ENCODE measurements at places on chromosomes 6 and 20.

DNA sequence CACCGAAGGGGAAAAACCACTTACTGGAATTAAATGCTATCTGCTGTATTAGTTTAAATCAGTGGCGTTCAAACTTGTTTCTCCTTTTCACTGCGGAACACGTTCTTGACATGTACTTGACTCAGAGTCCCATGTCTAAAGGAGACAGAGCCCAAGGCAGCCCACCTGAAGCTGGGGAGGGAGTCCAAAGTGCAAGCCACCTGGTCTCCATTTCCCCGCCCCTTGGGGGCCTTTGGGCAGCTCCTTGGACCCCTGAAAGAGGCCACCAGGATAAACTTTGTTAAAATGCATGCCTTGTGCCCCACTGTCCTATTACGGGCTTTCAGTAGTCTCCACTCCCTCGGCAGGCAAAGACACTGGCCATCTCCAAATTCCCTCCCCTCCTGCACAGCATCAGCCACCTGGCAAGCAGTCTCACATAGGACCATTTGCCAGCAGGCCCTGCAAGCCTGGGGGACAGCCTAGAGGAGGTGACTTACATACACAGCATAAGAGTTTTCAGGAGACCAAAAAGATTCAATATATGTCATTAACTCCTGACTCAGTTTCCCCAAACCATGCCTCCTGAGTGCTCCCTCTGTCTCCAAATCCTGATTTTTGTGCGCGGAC lies 6.7 kb downstream of the PCK1 start:
- no peak for DNase-seq

DNA sequence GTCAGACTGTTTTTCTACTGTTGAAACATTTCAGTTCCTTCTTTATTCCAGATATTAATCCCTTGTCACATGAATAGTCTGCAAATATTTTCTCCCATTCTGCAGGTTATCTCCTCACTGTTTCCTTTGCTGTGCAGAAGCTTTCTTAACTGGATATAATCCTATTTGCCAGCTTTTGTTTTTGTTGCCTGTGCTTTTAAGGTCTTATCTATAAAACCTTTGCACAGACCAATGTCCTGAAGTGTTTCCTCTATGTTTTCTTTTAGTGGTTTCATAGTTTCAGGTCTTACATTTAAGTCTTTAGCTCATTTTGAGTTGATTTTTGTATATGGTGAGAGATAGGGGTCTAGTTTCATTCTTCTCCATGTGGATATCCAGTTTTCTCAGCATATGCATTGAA lies 19.2 kb downstream of the NCOA6 start:
- DNase-seq = no peak

GRCh38 chr20:33812152-33812849 lies 1.2 kb downstream of the CHMP4B start:
- no peak for DNase-seq

GRCh38 chr6:109447878-109448555 lies 7.5 kb downstream of the SMPD2 start:
- DNase-seq = no peak

DNA sequence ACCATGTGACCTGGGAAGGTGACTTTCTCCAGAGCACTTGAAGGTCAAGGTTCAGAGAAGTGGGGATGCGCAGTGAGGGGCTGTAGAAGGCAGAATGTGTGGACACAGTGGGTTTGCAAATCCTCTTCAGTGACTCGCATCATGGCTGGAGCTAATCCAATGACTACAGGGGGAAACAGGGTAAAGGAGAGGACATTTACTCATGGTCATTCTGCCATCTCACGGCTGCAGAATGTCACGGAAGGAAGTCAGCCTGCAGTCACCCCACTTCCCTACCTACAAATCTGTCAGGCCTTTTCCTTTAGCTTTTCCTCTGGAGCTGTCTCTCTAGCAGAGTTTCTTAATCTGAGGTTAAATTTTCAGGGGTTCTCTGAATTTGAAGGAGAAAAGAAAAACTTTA lies 337.6 kb downstream of the CDC5L start:
- DNase-seq = no peak

DNA sequence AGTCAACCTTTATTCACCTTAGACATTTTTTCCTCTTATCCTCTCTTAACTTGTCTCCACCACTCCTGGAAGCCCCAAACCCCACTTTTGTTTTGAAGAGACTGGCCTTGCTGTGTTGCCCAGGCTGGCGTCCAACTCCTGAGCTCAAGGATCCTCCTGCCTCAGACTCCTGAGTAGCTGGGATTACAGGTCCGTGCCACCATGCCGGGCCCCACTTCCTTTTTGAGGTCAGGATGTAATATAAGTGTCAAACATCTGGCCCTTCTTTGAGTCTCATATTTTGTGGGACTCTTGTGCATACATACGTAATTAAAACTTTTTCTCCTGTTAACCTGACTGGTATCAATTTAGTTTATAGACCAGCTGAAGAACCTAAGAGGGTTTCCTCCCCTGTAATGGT lies 1.4 kb upstream of the CDK19 start:
- no peak for DNase-seq

- no peak for DNase-seq
Observed at GRCh38 chr6:154605178-154605881, 94.8 kb upstream of the CNKSR3 start.

DNA sequence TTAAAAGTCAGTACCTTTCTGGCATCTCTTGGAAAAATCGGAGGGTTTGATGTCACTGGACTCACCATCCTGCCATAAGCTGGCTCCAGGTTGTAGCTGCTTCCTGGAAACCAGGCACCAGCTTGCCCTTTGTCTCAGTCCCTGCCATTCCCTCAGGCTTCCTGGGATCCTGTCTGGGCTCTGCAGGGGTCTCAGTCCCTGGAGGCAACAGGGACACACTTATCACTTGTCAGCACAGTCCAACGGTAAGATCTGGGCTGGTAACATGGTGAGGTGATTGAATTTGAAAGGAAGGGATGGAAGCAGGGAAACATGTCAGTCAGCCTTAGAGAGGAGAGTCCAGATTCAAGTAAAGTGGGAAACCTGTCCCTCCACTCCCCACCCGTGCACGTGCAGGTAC lies 147.6 kb upstream of the ECI2 start:
- DNase-seq = no peak

DNA sequence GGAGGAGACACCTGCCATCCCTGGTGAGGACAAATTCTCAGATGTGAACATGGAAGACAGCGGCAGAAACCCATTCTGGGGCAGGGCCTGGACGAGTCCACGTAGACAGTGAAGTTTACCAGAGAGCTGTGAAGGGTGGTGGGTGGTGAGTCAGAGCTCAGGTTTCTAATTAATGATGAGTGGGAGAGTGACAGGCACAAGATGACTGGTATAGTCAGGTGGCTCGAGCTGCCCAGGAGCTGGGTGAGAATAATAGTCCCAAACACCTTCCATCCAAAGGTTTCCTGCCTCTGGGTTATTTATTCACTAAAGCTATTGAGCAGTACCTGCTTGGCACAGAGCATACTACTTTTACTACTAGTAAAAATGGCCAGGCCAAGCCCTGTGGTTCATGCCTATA lies 6.0 kb downstream of the TLDC2 start:
- DNase-seq = no peak

DNA sequence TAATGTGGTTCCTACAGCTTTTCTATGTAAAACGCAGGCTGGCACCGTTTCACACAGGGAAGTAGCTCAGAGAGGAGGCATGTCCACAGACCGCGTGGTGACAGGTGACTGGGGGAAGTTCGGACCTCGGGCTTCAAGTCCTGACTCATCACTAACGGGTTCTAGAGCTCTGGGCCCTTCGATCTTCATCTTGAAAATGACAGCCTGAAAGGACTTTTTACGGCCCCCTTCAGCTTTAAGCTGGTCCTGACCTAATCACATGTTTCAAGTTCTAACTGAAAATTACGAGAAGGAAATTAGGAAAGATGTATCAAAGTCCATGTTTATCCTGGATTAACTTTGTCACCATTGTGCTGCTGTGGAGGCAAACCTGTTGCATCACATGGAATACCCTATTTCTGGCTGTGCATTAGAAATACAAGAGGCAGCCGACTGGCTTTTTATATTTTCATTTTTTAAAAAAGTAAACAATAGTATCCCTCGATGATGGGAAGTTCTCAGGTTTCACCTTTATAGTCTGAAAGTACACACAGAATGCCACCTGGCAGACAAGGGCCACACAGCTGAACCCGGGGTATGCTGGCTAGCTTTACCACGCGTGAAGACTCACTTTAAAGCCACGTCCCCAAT lies 2.0 kb downstream of the MAN1A1 start:
- peak; percentile 9 for DNase-seq

GRCh38 chr20:34475979-34476736 lies 40.1 kb upstream of the DYNLRB1 start:
- DNase-seq = peak; percentile 4

DNA sequence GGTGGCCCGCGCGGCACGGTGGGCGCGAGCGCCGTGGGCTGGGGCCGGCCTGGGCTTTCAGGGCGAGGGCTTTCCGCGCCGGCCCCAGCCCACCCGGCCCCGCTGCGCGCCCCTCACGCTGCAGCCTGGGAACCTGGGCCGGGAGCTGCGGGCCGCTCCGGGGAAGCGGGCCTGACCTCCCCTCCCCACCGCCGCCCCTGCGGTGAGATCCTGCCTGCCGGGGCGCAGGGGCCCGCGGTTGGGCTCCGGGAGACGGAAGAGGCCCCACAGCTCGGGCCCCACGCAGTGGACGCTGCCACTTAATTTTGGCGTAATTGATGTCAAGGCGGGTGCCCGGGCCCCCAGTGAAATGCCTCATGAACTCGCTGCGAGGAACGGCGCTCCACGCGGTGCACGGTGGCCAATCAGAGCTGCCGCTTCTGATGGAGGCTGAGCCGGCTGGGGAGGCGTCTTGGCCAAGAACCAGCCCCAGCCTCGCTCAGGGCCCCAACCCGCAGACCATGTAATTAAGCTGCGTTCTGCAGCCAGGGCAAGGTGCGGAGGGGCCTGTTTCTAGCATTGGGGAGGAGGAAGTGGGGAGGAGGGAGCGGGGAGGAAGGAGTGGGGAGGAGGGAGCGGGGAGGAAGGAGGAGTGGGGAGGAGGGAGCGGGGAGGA lies 96.1 kb upstream of the BHLHE23 start:
- peak; percentile 20 for DNase-seq

- DNase-seq = no peak
Observed at GRCh38 chr6:37647765-37648085, 50.0 kb downstream of the MDGA1 start.

GRCh38 chr6:108798670-108799353 lies 49.4 kb upstream of the ARMC2 start:
- DNase-seq = no peak

GRCh38 chr20:50034567-50035180 lies 51.9 kb downstream of the SNAI1 start:
- DNase-seq = no peak

- DNase-seq = no peak
Observed at GRCh38 chr20:49203011-49203410, 14.9 kb upstream of the STAU1 start.

DNA sequence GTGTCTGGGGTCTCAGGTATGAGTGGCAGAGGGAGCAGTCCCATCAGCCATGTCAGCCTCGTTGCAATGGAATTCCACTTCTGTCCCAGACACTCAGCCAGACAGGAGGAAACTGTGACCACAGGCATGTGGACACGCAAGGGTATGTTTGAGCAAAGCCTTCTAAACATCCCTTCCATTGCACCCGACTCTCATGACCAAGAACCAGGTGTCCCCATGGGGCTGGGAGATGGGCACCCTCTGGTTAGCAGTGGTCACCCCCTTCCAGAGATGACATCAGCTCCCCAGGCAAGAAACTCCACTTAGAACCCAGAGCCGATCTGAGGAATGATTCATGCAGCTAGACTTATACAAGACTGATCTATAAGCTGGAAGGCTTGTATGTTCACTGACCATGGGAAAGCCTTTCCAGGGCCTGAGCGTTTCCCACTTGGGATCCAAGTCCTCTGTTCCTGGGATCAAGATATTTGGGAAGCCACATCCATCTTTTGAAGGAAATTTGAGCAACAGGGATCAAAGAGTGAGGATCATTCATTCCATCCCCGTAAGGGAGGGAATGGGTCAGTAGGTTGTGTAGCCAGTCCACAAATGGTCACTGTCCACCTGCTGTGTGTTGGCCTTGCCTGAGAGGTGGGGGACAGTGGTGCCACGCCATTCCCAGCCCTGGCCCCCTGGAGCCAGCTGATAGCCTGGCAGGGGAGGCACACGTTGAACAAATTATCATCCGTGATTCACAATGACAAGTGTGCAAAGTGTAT lies 3.9 kb upstream of the MRGBP start:
- no peak for DNase-seq

- DNase-seq = no peak
Observed at GRCh38 chr6:165716886-165717285, 53.8 kb upstream of the PDE10A start.

DNA sequence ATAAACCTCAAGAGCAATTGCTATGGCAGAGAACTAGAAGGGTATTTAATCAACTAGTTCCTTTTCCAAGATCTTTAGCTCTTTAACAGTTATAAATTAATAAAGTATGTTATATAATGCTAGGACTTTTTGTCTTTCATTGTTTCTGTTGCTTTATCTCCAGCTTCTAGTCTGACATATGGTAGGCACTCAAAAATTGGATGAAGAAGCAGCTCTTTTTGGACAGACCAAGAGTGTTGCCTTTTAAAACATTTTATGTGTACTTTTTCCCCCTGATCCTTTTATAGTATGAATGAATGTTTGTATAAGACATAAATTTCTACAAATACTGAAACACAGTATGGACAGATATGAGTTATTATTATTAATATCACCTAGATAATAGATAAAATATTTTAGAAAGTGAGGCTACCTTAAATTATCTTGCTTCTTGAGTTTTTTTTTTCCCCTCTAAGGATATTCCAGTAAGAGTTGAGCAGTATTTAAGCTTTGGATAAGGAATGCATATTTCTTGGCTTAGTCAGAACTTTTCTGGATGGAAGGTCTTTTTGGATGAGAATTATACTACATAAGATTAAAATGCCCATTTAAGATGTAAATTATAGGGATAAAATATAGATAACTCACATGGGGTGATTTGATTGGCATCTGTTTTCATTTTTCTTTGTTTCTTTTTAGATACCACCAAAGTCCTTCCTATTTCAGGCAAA lies 16.6 kb downstream of the LAMA2 start:
- DNase-seq = no peak

GRCh38 chr20:38260378-38261053 lies at the start of gene KIAA1755:
Gene KIAA1755 (minus strand): TSS chr20:38260735. CDS start chr20:38260500, 235 bp downstream.
- DNase-seq = peak; percentile 46

DNA sequence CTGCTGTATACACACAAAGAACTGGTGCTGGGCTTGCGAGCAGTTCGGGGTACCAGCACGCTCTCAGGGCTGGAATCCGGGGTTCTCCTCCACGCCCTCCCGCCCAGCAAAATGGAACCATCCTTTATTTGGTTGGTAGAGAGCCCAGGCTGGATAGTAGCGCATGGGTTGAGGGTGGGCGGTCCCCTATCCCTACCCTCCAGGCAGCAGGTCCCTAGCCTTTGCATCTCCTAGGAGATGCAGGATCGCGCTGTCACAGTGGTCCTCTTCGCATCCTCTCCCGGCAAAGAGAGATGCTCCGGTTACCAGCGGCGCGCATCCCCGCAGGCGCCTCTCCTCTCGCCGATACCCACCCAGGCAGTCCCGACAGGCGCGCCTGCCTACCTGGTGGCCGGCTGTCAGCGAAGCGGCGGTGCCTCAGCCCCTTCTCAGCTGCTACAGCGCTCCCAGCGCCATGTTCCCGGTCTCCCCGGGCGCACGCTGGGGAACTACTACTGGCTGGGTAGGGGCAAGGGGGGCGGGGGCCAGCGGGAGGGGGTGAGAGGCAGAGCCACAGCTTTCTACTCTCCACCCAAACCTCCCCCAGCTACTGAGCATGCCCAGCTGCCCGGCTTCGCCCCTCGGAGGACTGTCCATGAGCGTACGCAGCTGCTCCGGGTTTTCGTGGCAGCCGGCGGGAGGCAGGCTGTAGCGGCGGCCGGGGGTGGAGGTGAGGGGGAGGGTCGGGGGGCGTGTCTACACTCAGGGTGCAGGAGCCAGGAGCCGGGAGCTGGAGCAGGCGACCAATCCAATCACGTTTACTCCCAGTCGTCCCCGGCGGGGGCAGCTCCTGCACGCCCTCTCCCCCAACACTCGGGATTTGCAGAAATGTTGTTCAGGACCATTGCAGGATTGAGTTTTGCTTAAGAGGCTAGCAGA lies at the start of gene PAK5:
PAK5 (minus strand) TSS at position 699 of the 918 bp plus-strand sequence. CDS start 194,748 bp downstream, outside the sequence.
- peak; percentile 95 for DNase-seq
